ENCODE measurements at places on chromosomes 13 and 19.
A peak's percentile ranks its signal among the peaks of the same experiment; 100 is the strongest.

- no peak for DNase-seq
Observed at GRCh38 chr19:46809534-46810272, 21.3 kb upstream of the SLC1A5 start.

DNA sequence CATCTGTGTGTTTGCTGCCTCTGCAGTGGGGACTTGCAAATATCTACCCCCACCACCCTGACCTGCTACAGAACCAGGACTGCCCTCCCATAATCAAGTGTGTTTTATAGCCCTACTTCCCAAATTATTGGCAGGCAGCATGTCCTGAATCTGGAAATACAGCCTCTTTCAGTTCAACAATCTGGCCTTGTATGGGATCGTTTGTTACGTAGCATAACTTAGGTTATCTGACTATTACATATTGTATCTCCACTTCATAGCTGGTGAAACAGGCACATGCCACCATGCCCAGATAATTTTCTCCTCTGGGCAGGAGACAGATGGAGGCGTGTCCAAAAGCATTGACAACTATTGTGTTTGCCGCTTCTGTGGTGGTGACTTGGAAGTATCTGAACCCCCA is 66.7 kb upstream of the ADGRL1 start:
- DNase-seq = no peak

GRCh38 chr19:10246511-10246910 is 5.5 kb upstream of the MRPL4 start:
- no peak for DNase-seq

GRCh38 chr19:5132206-5132560 is 163.3 kb downstream of the KDM4B start:
- no peak for DNase-seq

DNA sequence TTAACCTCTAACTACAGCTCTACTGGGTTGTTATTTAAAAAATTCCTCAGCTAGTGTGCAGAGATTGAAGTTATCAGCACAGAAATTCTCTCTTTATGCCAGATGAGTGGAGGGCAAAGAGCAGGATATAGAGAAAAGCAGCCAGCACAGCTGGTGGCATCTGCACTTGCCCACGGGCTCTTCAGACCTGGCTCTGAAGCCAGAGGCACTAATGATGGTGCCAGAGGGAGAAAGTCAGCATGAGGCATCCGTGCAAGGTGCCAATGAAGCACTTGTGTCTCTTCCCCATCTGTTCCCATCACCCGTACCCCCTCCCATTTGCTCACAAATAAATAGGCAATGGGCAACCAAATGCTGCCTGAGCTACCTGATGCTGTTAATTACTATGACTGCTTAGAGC is 138.9 kb downstream of the OLFM4 start:
- no peak for DNase-seq

GRCh38 chr19:35938282-35939224 is 2.4 kb downstream of the LRFN3 start:
- DNase-seq = no peak

DNA sequence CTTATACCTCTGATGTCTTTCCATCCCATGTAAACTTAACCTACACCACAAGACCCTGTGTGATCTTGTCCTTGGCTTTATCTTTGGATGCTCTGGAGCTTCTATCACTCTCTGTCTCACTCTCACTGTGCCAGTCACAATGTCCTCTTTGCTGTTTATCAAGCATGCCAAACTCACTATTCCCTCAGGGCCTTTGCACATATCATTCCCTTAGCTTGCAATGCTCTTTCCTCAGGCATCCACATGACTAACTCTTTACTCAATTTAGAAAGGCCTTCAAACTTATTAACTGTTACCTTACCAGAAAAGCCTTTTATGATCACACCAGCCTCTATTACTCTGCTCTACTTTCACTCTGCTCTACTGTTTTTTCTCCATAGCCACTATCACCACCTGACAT is 354.1 kb downstream of the RFC3 start:
- no peak for DNase-seq

GRCh38 chr19:18674616-18675015 is 8.9 kb upstream of the CRTC1 start:
- no peak for DNase-seq

GRCh38 chr13:50365408-50366391 is 350.5 kb downstream of the KCNRG start:
- DNase-seq = no peak

DNA sequence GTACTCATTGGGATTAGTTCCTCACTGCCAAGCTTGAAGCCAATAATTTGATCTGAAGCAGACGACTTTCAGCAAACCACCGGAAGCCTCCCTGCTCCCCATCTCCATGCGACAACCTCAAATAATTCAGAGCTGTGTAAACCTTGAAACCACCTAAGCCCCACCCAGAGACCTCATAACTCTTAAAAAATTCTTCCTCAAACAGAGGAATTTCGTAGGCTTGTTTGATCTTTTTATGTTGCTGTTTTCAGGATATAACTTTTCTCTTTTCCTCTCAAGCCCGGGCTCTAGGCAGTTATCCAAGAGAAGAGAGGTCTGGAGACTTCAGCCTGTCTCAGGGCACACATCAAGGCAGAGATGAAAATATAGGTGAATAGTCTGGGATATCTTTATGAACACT is 311.6 kb downstream of the KCNRG start:
- no peak for DNase-seq

DNA sequence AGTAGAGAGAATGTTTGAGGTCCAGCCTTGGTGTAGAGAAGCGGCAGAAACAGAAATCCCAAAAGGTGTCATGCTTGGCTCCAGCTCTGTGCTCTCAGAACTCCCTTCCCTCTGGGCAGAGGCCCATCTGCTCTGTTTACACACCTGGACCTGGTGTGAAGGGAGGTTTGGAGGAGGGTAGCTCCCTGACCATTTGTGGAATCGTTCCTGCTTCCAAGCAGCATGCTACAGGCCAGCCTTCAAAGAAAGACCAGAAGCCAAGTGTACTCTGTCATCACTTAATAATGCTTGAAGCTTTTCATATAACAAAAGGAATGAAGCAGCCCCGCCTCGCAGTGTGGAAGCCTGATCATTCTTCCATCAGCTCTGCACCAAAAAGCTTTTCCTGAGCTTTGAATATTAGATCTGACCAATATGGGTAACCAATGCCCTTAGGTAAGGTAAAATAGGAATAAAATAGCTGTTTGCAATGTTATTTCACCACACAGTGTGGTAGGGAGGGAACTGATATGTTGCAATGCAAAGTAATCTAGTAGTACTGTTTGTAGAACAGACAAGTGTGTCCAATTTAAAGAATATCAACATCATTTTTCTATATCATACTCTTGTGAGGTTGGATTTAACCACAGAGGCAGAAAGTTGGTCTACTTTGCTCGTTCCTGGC is 63.3 kb downstream of the ZIC5 start:
- DNase-seq = no peak

GRCh38 chr13:40096357-40096901 is 441.0 kb downstream of the COG6 start:
- DNase-seq = no peak

DNA sequence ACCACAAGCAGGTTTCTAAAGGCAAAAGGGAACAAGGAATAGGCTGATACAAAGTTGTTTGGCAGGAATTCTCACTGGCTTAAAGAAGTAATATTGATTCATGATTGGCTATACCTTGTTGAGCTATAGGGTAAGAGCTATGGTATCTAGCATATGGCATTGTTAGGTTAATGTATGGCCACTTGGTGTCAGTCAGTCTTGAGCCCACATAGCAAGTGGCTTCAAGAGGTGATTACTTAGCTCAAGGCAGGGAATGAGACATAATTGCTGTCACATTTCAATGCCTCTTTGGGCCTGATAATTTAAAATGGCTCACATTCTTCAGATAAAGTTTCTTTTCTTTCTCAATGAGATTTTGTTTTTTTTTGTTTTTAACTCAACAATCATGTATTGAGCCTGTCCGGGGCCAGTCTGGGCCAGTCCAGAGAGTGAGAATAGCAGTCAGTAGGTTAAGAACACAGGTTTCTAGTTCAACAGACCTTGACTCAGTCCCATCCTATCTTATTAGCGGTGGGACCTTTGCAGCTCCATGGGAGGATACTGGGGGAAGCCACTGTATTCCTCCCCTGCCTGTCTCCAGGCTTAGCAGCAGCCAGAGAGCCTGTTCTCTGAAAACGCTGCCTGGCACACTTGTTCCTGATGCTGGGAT is 45.8 kb upstream of the RCBTB2 start:
- no peak for DNase-seq

- no peak for DNase-seq
Observed at GRCh38 chr19:39829702-39830275, 4.2 kb downstream of the DYRK1B start.

DNA sequence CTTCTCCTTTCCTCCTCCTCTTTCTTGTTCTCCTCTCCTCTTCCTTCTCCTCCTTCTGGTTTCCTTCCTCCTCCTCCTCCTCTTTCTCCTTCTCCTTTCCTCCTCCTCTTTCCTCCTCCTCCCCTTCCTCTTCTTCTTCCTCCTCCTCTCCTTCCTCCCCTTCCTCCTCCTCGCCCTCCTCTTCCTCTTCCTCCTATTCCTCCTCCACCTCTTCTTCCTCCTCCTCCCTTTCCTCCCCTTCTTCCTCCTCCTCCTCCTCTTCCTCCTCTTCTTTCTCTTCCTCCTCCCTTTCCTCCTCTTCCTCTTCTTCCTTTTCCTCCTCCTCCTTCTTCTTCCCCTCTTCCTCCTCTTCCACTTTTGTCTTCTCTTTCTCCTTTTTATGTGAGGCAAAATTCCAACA is 55.0 kb upstream of the ADGRE1 start:
- no peak for DNase-seq

- DNase-seq = no peak
Observed at GRCh38 chr19:53866865-53867224, 838 bp upstream of the MYADM start.

DNA sequence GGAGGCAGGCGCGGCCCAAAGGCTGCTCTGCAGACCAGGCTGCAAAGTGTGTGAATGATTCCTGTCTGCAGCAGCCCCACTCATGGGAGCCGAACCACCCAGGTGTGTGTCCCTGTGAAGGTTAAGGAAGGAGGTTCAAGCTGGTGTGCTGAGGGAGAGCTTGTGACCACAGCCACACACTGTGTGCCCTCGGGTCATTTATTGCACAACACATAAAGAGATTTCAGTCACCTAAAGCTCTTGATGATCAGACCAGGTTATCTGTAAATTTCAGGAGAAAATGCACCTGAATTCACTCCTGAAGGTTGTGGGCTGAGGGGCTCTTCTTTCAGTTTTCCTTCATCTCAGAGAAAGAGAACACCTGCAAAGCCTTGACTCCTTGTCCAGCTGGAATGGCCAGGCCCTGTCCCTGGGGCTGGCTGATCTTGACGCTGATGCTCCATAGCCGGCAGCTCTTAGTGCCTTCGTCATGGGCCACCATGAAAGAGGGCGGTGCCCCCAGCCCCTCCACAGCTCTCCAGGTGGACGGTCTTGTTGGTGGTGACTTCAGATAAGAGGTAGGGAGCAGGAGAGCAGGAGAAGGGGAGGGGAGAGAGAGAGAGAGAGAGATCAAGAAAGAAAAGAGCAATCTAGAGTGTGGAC is 110.8 kb upstream of the C1QTNF9B start:
- DNase-seq = no peak

DNA sequence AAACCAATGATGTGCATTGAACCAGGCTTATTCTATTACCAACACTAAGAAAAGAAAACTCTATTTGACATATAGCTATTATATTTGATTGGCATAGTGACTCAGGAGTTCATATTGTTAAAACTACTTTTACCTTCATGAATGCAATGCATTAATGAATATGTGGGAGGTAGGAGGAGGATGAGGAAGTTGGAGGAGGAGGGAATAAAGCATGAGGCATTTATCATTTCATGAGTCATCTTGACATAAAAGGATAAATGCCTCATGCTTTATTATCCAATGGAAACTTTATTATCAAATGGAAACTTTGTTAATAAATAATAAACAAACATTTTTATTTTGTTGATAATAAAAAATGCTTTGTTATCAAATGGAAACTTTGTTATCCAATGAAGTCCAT is 116.5 kb downstream of the SPRY2 start:
- DNase-seq = peak; percentile 39

DNA sequence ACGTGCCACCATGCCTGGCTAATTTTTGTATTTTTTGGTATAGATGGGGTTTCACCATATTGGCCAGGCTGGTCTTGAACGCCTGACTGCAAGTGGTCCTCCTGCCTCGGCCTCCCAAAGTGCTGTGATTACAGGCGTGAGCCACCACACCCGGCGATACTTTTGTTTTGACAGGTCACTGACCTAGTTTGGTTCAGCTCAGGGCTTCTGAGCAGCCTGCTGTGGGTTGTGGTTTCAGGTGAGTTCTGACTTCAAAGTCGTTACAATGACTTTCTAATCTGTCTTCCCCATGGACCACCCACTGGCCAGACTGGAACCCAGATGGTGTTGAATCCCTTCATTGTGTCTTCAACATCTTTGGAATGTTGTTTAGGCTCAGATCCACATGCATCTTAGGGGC is 73.8 kb downstream of the TRPM4 start:
- no peak for DNase-seq

DNA sequence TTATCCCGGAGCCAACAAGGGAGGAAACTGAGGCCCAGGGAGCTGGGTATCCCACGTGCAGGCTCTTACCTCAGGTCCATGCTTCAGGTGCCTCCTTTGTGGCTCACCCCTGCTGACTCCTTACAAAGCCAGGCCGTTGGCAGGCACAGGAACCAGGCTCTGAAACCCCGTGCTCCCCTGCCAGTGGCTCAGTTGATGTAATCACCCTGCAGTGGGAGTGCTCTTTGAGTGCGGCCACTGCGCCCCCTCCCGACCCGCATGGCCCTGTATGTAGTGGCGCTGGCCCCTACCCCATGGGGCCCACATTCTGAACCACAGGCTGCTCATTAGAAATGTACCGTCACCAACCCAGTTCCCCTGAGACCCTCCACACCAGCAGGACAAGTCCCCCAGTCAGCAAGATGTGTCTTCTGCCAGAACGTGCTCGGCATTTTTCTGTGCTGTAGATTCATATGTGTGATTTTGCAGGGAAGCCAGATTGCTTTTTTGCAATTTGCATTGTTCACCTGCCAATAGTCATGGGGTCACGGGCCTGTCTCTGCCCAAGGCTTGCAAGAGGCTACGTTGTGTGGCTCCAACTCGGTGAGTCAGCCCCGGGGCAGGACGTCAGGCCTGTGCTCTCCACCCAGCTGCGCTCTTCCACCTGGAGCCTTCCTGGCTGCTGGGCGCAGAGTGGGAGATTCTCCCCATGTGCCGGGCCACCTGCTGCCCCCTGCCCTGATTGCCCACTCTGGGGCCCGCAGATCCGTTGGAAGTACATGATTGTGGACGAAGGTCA is 60.3 kb downstream of the SMARCA4 start:
- no peak for DNase-seq

DNA sequence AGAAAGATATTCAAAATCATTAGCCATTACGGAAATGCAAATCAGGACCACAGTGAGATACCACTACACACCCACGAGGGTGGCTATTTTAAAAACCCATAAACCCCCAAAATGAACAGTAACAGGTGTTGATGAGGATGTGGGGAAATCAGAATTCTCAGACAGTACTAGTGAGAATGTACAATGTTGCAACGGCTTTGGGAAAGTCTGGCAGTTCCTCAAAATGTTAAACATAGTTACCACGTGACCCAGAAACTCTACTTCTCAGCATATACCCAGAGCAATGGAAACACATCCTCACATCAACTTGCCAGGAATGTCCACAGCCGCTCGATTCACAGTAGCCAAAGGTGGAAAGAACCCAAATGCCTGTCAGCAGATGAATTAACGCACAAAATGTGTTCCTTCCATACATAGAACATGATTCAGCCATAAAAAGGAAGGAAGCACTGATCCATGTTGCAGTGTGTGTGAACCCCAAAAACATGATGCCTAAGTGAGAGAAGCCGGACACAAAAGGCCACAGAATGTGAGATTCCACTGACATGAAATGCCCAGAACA is 7.0 kb downstream of the PLVAP start:
- peak; percentile 87 for DNase-seq

GRCh38 chr13:58767566-58767965 is 1136.0 kb downstream of the PCDH17 start:
- no peak for DNase-seq

- no peak for DNase-seq
Observed at GRCh38 chr19:13827656-13828055, 32.4 kb downstream of the ZSWIM4 start.
